Osteoblast (primary cell): ENCODE measurements at places on chromosomes 2 and 18.
A peak's percentile ranks its signal among the peaks of the same experiment; 100 is the strongest.

DNA sequence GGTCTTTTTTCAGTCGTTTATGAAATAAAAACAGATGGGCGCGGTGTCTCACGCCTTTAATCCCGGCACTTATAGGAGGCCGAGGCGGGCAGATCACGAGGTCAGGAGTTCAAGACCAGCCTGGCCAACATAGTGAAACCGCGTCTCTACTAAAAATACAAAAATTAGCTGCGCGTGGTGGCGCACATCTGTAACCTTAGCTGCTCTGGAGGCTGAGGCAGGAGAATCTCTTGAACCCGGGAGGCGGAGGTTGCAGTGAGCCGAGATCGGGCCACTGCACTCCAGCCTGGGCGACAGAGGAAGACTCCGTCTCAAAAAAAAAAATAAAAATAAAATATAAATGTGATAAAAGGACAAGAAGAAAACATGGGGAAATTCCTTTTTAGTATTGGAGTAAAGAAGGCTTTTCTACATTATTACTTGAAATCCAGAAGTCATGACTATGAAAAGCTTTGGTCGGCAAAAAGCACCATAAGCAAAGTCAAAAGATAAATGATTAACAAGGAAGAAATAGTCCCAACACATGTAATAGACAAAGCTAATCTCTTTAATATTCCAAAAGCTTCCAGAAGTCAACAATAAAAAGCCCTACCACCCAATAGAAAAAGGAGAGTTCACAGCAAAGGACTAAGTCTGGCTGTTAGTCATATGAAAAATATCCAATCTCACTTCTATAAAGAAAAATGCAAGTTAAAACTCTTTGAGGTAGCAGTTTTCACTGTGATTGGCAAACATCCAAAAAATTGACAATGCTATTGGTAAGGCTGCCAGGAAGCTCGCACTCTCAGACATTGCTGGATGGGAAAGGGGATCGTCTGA, 1.4 kb upstream of the FAM168B start:
- peak; percentile 76 for DNase-seq

GRCh38 chr2:137896467-137896866, 67.8 kb upstream of the HNMT start:
- no peak for DNase-seq

DNA sequence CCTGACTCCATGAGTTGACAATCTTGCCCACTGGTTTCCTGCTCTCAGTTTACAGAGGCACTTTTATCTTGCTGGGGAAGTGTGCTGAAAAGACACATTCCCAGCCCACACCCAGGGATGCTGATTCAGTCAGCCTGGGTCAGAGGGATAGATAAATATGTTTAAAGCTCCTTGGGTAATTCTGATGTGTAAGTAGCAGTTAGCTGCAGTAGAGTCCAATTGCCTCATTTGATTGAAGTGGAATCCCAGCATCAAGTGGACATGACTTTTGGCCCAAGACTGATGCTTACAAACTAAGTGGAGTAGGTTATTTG, 29.4 kb downstream of the PSD4 start:
- no peak for DNase-seq

- peak; percentile 37 for DNase-seq
These were observed 51.7 kb downstream of the AGAP1 start for GRCh38 chr2:235545339-235546150.

DNA sequence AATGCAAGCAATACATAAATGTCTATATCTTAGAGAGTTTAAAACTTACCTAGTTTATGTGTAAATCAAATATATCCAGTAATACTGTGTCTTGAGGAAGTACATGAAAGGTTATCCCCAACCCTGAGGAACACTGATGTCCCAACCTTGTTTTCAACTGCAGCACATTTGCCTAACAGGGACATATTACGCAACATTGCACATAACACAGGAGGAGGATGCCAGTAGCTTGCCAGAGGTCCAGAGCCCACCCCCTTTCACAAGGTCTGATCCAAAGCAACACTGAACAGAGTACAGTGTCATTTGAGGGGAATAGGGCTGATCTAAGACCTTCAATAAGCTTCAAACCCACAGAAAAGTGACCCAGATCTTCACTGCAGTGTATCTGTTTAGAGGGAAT, 678.5 kb downstream of the ARHGAP15 start:
- DNase-seq, result no peak

DNA sequence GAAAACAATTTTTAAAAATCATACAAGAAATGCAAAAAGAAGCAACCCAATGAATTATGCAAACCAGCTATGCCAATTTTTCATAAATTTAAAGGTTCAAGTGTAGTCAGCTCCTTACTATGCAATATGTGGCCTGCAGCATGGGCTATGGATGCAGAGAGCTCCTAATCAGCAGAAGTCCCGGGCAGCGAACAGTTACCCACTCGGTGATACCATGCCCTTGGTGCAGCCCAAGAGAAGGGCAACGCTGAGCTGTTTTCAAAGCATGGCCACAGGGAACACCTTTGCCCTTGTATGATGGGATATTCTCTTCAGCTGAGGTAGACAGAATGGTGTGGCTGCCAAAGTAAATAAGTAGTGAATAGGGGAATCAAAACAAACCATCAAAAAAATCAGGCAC, 17.3 kb upstream of the ARL5A start:
- no peak for DNase-seq

DNA sequence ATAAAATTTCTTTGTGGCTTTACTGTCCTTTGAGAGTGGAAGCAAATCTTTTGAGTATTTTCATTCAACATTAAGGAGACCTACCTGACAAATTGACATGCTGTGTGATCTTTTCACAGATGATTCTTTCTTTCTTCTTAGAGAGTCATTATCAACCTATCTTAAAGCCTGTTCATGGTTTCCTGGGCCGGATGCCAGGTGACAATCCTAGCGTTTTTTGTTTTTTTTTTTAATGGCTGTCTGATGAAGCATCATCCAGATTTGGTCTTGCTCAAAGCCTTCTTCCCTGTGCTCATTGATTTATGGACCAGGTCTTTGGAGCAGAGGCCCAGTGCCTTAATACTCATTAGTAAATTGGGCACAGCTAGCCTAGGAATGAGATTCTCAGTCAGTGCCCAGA, 9.8 kb upstream of the MGAT5 start:
- DNase-seq, result no peak

DNA sequence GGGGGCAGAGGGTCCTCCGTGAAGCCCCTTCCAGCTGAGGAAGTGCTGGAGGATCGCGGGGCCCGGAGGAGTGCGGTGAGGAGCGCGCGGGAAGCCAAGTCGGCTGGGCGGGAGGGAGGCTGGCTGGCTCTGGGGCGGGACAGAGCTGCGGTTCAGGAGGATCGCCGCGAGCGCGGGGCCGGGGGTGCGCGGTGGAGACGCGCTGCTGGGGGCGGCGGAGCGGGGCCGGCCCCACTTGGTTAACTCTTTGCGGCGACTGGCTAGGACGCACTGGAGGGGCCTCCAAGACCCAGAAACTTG, 464 bp downstream of the CYBRD1 start:
- peak; percentile 83 for DNase-seq

GRCh38 chr2:100262555-100263320, 59.6 kb downstream of the LONRF2 start:
- DNase-seq, result peak; percentile 93

GRCh38 chr2:101356055-101356454, 31.2 kb downstream of the CREG2 start:
- peak; percentile 35 for DNase-seq

DNA sequence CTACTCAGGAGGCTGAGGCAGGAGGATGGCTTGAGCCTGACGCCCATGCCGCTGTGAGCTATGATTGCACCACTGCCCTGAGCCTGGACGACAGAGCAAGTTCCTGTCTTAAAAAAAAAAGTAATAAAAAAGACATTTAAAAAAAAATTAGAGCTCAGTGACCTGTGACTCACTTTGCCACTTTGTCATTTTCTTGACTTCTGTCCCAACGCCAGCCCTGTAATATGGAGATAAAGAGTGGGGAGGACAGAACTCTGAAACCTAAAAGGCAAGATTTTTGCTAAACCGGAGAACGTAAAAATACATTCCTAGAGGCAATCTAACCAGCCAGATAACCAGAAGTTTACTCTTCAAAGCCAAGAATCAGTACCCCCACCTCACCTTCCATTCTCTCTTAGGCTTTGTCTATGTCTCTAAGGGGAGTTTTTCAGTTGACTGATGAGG, 49.0 kb downstream of the PRKRA start:
- DNase-seq, result no peak

- no peak for DNase-seq
These were observed 210.5 kb upstream of the SKOR2 start for GRCh38 chr18:47461977-47462376.

GRCh38 chr18:7786569-7786968, 219.5 kb downstream of the PTPRM start:
- no peak for DNase-seq

DNA sequence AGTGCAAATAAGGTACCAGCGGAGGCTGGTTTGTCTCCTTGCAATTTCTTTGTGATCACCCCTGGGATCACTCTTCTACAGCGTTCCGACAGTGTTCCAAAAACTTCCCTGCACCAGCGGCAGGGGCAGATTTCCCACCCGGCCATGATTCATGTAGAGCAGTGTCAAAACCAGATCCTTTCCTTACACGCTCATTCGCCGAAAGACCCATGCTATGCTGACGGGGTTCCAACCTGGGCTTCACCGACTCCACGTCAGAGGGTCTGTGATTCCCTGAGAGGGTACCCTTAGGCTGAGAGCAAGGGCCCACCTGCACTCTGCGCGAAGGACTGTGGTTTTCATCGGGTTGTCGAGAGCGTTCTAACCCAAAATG, 423 bp upstream of the TTC27 start:
- peak; percentile 69 for DNase-seq

GRCh38 chr18:36035253-36035652, 32.1 kb downstream of the RPRD1A start:
- DNase-seq, result no peak

DNA sequence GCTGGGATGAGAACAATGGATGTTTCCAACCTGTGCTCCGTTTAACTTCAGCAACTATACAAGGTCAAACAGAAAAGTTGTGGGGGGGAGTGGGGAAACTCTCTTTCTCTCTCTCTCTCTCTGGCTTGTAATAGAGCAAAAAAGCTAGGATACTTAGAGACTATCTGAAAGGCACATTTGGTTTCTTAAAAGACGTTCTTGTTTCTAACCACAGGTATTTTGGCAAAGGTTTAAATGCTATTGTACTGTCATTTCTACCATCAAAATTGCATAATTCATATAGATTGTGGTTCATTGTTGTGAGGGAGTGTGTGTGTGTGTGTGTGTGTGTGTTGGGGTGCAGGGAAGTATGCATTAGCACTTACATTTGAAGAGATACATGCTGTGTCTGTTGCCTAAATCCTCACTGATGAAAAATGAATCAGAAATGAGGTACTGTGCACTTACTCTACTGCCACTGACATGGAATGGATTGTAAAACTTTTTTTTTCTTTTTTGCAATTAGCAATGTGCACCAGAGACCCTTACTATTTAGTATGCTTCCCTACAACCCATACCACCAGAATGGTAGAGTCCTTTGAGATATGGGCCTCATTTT, 841.0 kb upstream of the PIK3C3 start:
- no peak for DNase-seq

DNA sequence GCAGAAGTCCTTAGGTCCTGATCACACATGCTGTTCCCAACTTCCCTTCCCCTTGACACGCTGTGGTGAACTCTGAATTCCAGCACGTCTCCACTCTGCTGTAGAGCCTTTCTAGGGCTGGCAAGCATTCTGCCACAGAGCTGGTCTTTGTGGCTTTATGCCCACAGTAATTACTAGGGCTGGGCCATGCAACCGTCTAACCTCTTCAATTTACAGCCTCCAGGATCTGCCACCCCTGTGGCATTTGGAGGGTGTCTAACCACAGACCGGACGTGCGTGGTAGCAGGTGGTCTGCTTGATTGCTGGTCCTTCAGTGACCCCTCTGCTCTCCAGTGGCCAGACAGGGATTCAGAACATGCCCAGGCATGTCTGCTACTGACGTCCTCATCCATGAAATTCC, 43.1 kb upstream of the TGFA start:
- DNase-seq, result no peak

- DNase-seq, result no peak
These were observed 99.5 kb downstream of the DCC start for GRCh38 chr18:52439457-52439856.

DNA sequence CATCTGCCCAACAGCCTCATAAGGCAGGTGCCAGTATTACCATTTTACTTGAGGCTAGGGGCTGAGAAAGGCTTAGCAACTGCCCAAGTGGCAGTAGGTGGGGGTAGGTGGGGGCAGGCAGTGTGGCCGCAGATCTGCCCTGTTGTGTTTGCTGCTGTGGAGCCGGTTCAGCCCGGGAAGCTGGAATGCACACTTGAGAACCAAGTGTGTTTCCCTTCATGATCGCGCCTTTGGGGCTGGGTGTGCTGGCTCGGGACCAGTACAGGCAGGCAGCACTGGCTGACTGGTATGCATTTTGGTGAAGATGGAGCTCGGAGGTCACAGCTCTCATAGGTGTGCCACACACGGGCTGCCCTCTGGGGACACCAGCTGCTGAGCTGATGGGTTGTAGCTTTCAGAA, 85.1 kb downstream of the CABLES1 start:
- DNase-seq, result no peak

- no peak for DNase-seq
These were observed 134.0 kb upstream of the HDAC4 start for GRCh38 chr2:239534581-239535412.

- no peak for DNase-seq
These were observed 41.7 kb upstream of the NCOA1 start for GRCh38 chr2:24449344-24449743.

- DNase-seq, result no peak
These were observed 198.5 kb downstream of the LOXHD1 start for GRCh38 chr18:46458472-46458871.
